ENCODE measurements at places on chromosomes 4 and X.

- DNase-seq, result no peak
Observed at GRCh38 chr4:40363382-40363920, 28.3 kb downstream of the CHRNA9 start.

DNA sequence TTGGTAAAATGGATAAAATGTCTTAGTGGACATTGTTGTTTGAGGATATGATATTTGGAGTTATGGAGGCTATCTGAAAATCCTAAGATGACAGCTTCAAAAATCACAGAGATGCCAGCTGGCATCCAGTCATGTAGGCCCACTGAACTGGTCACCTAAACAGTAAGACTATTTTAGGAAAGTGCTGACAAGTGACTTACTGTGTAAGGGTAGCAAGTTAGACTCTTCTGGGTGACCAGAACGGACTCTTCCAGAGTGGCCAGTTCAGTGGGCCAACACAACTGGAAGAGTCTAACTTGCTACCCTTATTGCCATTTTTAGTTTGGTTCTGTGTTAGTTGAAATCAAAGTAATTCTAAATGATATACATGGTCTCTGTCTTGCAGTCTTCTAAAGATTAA, 61.4 kb upstream of the ATP8A1 start:
- DNase-seq, result no peak

DNA sequence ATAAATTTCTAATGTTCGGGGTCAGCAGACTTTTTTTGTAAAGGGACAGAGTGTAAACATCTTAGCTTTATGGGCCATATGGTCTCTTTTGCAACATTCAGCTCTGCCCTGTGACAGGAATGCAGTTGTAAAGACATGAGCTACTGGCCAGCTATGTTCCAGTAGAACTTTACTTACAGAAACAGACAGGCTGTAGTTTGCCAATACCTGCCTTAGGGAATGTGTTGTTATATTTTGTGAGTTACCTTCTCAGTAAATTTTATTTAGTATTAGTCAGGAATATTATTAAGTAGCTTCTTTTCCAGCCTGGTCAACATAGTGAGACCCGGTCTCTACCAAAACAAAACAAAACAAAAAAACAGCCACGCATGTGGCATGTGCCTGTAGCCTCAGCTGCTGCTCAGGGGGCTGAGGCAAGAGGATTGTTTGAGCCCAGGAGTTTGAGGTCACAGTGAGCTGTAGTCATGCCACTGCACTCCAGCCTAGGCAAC, 48.7 kb downstream of the HTT start:
- DNase-seq, result peak; percentile 20

DNA sequence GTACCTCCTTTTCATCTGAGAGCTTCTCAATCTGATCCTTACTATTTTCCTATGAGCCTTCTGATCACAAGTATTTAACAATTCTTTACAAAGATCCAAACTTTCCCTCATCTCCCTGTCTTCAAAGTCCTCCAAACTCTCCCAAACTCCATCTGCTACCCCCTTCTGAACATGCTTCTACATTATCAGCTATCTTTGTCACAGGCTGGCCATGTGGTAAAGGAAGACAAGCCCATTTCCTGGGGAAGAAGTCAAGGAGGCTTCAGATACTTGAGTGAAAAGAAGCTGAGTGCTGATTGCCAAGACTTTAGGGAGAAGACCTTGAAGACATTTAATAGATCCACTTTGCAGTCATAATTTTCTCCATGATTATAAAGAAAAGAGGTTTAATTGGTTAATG, 231.4 kb downstream of the CWH43 start:
- DNase-seq, result no peak

DNA sequence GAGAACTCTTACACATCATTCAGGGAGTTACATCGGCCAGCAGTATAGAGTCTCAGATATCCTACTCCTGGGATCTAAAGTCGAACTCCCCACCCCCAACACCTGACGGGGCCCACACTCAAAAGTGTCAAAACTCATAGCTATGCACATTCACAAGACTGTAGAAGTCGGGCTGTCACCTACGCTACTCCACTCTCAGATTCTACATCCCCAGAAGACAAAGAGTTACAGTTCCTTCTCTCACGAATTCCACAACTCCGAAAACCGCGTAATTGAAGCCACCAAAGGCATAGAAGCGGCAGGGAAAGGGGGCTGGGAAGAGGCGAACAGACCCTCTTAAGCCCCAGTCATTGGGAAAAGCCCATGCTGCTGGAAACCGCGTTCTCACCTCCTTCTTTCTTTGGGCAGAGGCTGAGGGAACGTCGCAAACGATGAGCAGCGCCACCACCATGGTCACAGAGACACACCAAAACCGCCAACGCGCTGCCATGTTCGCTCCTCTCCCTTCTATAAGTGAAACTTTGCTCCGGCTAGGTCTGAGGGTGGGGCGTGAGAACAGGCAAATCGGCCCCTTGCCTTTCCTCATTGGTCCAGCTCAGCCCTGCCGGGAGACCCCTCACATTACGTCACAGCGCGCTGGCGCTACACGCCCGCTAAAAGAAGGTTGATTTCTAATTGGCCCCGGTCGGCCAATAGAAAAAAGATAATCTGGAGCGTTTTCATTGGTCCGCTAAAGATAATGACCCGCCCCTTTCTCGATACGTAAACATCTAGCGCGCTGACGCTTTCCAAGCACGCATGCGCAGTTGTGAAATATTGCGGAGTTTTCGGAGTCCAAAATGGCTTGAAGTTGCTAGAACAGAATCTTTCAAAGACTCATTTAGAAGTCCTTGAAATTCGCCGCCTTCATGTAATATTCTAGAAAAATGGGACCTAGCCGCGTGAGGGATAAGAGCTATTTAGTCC, at the start of gene MAGT1:
MAGT1 (minus strand) TSS at position 515 of the 966 bp plus-strand sequence; CDS start at position 490, 25 bp downstream.
- peak; percentile 76 for DNase-seq

GRCh38 chr4:1194010-1194900, 21.9 kb upstream of the SPON2 start:
- peak; percentile 71 for DNase-seq

- peak; percentile 12 for DNase-seq
Observed at GRCh38 chr4:124105212-124105611, 607.3 kb downstream of the ANKRD50 start.

DNA sequence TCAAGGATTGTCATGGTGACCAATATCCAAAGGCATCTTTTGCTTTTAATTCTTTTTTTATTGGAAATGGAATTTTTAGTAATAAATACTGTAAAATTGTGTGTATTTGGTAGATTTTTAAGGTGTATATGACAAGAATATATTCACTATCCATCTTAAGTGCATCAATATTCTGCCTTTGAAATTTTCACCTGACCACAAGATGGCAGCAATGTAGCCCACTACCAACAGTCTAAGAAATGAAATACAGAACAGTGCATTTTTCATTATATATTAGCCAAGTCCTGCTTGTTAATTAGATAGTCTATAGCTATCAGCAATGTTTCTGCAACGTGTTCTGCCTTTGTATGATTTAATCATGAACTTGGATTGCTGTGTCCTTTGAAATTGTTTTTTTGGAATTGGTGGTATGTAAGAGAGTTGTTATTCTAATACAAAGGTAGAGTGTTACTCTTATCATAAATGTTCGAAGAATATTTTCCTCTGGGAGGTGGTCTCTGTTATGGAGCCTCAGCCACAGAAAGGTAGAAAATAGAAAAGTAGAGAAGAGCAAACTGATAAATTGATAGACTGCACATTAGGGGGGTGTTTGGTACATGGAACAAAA, 38.2 kb downstream of the HPGDS start:
- peak; percentile 14 for DNase-seq

GRCh38 chr4:1112174-1112820, 1.1 kb downstream of the RNF212 start:
- no peak for DNase-seq

DNA sequence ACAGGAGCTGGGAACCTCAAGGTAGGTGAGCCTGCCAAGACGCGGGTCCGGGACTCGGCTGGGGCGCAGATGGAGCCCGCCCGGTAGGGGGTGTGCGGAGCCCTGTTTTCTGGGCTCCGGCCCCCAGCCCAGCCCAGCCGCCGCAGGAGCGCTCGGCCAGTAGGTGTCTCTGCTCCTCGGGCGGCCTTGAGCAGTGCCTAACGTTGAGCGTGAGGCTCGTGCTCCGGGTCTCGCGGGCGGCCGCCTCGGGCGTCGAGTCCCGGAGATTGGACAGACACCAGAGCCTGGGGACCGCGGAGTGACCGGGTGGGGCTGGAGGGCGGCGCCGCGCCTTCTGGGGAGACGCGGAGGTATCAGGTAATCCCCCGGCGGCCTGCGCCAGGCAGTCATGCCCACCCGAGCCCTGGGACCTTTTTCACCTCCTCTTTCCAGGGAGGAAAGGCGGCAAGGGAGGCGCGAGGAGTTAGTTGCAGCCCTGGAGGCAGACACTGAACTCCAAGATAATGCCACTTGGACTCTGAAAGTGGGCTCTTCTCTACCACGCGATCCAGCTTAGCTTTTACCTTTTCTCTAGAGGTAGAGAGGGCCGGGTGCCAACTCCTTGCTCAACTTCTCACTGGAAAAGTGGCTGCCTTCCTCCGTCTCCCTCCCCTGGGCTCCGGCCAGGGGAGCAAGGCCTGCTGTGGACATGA, 14.5 kb upstream of the FGG start:
- DNase-seq, result peak; percentile 24

GRCh38 chr4:99724067-99724466, 66.4 kb upstream of the C4orf54 start:
- no peak for DNase-seq

DNA sequence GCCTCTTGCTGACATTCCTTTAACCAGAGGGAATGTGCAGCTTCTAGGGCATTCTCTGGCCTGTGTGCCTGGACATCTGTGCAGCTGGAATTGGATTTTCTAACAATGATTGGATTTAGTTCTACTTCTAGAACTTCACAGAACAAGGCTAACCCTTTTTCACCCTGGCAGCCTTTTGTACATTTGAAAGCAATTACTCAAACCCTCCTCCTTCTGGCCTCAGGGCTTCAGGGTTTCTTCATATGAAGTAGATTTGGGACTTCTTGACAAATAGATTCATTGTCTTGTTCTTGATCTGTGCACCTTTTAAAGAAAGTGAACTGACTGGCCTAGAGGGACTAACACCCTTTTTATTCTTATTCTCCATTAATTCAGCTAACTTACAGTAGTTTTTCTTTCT, 30.1 kb downstream of the SPATA18 start:
- DNase-seq, result no peak

GRCh38 chr4:76943790-76944189, 5.8 kb upstream of the SEPTIN11 start:
- DNase-seq, result no peak

- no peak for DNase-seq
Observed at GRCh38 chrX:19627081-19627480, 111.8 kb upstream of the MAP3K15 start.

- DNase-seq, result no peak
Observed at GRCh38 chrX:133042260-133042659, 54.6 kb downstream of the USP26 start.

DNA sequence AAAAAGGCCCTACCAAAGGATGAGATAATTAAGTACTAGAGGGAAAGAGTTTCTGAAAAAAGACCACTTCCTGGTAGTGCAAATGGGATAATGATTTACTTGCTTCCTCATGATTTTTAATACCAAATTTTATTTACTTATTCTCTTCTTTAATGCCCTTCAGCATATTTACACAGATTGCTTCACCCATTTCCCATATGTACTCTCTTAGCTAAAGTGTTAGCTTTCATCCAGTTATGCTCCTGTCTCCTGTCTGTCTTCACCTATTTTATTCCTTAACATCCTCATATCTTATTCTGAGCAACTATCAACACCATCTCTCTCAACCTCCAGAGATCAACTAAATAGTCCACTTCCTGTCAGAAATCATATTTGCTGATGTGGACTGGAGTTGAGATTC, 183.2 kb upstream of the HS3ST1 start:
- DNase-seq, result no peak

- DNase-seq, result no peak
Observed at GRCh38 chr4:159222043-159222552, 119.2 kb downstream of the RAPGEF2 start.

DNA sequence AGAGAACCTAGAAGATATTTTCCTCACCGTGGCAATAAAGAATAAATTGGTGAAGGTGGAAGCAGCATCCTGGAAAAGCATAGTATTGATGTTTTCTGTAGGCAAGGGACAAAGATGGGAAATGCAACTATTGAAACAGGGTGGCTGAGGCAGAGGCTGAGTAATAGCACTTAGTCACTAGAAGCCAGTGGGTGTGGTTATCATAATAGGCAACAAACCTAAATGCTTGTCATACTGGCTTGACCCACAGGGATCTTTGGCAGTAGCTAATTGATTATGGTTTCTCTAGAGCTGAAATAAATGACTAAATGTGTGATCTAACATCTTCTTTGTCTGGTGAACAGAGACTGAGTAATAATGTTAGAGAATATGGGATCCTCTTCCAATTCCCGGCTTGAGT, 353.6 kb upstream of the RPS6KA3 start:
- DNase-seq, result peak; percentile 36

DNA sequence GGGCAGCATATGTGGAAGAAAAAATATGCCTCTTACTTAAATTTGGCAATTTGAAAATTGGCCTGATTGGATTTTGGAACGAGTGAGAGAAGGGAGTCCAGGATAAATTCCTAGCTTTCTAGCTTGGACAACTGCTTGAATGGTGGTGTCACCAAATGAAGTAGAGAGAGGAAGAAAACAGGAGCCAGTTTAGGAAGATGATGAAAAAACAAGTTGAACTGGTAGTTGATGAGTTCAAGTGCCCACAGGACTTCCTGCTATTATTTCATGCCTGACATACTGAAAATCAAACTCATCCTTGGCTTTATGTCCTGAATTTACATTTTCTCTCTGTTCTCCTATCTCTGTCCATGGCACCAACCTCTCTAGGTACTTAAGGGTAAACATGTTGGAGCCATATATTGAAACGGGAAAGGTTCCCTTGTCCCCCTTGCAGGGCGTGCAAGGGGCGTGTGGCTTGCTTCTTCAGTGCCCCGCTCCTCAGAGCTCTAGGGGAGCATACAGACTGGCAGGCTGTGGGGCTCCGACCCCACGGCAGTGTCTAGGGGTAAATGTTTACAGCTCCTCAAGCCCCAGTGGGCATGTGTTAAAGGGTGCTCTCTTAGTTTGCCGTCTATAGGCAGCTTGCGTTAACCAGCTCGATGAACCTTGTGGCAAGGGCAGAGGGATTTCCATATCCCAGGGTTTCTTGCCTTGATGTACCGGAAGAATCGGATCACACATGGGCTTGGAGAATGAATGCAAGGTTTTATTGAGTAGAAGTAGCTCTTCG, 250.7 kb upstream of the PGRMC2 start:
- DNase-seq, result no peak

DNA sequence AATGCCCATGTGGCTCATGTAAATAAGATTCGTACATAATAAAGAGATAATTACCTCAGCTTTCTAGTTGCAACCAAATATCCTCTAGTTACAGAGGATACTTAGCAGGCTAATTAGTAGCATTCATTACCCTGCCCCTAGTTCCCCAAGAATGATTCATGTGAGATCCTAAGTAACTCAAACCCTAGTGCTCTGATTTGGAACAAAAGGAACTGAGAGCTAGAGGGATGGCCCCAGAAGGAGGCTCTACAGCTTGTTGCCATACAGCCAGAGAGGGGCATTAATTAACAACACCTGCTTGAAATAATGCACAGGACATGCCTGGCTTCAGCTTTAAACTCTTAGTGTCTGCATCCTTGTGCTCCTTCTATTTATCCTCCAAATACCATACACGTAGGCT, 32.6 kb upstream of the CBR4 start:
- no peak for DNase-seq

GRCh38 chr4:11496351-11496829, 67.7 kb upstream of the HS3ST1 start:
- no peak for DNase-seq

- no peak for DNase-seq
Observed at GRCh38 chr4:38650133-38650532, 13.9 kb upstream of the KLF3 start.

GRCh38 chr4:11842620-11843263, 414.0 kb upstream of the HS3ST1 start:
- DNase-seq, result no peak
